ENCODE measurements at places on chromosomes 2 and 18. TPM values are rescaled to one million over a fixed set of nuclear protein-coding genes. Genes with fewer than 3 reads are reported as not detected.

LCT gene
- 0.27 TPM for total RNA-seq

KIF1A gene
- total RNA-seq, result 2.2 TPM

TXNL4A gene
- total RNA-seq, result 72.6 TPM

EGR4 gene
- total RNA-seq, result not detected

ZNF532 gene
- 17.2 TPM for total RNA-seq

IWS1 gene
- total RNA-seq, result 39.5 TPM

IRS1 gene
- total RNA-seq, result 14.8 TPM

PROKR1 gene
- 0.09 TPM for total RNA-seq

HOXD12 gene
- not detected for total RNA-seq

IL1F10 gene
- total RNA-seq, result not detected
